Naive B cell (primary cell): ENCODE measurements at places on chromosomes 12 and 14. TPM values are rescaled to one million over a fixed set of nuclear protein-coding genes. Genes with fewer than 3 reads are reported as not detected.

Gene AHNAK2
- 0.63 TPM for polyA plus RNA-seq

- H3K27me3 ChIP-seq = peaks cover 17% of the 10 kb centered on the region
- no peaks in the 10 kb centered on the region for H3K36me3 ChIP-seq
- H3K4me1 ChIP-seq = peaks cover 20% of the 10 kb centered on the region
- no peak overlapping the region for H3K27ac ChIP-seq
- H3K4me3 ChIP-seq = peak overlapping the region; percentile 84
These were observed 44.7 kb downstream of the NOC4L start for GRCh38 chr12:132188916-132189325.

DNA sequence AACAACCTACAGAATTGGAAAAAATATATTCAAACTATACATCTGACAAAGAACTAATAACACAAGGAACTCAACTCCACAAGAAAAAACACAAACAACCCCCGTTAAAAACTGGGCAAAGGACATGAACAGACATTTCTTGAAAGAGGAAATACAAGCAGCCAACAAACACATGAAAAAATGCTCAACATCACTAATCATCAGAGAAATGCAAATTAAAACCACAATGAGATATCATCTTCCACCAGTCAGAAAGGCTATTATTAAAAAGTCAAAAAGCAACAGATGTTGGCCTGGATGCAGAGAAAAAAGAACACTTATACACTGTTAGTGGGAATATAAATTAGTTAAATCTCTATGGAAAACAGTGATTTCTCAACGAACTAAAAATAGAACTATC is 82.6 kb upstream of the CCDC91 start:
- H3K4me3 ChIP-seq = no peak overlapping the region
- peaks cover 5% of the 10 kb centered on the region for H3K27me3 ChIP-seq
- H3K4me1 ChIP-seq = no peaks in the 10 kb centered on the region
- DNase-seq = no peak
- no peak overlapping the region for H3K27ac ChIP-seq

Gene ADSS1
- not detected for polyA plus RNA-seq

Gene MIP
- polyA plus RNA-seq = not detected

DNA sequence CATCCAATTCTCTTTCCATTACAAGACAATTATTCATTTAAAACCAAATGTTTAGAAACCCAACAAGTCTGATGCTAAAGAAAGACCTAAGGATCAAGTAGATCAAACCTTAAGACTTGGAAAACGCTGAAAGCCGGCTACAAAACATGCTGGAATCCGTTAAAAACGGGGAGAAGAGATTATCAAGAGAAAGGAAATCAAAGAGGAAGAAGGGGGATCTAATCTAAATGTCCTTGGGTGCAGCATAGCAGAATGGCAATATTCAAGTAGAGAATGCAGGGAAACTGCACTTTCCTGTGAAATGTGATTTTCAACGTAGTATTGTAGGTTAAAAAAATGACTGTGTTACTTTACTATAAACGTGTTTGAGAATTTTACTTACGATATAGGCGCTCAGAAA is 1.3 kb downstream of the PPP1R13B start:
- peak overlapping the region; percentile 90 for H3K27ac ChIP-seq
- H3K36me3 ChIP-seq = no peaks in the 10 kb centered on the region
- H3K4me3 ChIP-seq = peak overlapping the region; percentile 95
- no peak for DNase-seq
- peaks cover 6% of the 10 kb centered on the region for H3K4me1 ChIP-seq
- no peaks in the 10 kb centered on the region for H3K27me3 ChIP-seq

Gene KRT85
- polyA plus RNA-seq = not detected
